Left kidney (tissue), 8 donors: ENCODE measurements at places on chromosomes 6 and 20. TPM values are rescaled to one million over a fixed set of nuclear protein-coding genes. Genes with fewer than 3 reads are reported as not detected.

GRCh38 chr6:14499841-14500240, 382.3 kb downstream of the CD83 start:
- DNase-seq = peak; percentile 63

DNA sequence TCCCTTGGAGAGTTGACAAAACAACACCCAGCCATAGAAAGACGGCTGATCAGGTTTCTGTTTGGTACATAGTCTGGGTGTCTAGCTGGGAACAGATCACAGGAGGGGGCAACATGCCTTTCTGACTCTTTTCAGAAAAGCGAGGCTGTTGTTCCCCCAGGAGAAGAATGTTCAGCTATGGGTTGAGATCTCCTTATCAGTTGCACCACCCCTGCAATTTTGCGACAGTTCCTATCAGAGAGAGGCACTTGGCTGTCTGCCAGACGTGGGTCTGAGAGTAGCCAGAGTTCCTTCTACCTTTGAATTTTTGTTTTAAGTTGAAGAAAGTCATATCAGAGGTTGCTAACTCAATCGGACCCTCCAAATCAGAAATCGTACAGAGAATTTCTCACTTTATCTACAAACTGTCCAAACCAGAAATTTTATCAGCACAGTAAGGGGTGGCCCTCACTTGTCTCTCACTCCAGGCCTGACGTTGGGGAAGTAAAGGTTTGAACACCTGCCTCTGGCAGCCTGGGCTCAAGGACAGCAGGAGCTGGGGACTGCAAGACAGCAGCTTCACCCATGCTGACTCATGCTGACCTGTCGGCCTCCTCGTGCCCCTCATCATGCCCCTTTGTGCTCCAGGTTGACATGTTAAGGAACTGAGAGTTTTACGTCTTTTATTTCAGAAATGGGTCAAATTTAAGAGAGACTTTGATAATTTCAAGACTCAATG, 42.3 kb downstream of the TMC2 start:
- DNase-seq = no peak

DNA sequence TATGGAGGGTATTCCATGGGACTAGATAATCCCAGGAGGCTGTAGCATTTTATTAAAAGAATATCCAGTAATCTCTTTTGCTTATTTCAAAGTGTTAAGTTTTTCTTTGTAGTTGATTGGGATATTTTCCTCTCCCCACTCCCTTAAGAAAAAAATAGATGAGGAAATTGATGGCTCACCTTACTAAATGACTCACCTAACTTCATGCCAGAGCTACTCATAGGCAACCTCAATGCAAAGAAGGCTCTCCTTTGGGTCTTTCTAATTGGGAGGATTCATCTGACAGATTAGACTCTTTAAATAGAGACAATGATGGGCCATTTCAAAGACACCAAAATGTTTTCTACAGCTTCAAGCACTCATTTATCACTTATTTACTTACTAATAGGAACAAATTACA, 528.5 kb upstream of the BTBD3 start:
- no peak for DNase-seq

DNA sequence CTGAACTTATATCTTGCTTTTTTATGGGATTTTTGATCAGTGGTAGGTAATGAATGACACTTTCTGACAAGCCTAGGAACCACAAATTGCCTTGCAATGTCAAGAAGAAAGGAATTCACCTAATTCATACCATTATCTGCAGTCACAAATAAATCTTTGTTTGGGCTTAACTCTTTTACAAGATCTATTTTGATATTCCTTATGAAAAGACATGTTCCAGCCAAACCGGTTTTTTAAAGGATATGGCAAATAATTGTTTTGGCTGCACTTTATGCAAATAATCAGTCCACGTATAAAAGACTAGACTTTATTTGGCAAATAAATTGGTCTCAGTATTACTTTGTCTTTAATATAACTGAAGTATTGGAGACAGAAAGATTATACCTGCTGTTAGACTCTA, 771.7 kb upstream of the ADGRB3 start:
- no peak for DNase-seq

The NKAIN2 gene
- 20.6 TPM for polyA plus RNA-seq

The SRPK1 gene
- polyA plus RNA-seq = 67.7 TPM
